ENCODE measurements at places on chromosomes 5 and 9.

DNA sequence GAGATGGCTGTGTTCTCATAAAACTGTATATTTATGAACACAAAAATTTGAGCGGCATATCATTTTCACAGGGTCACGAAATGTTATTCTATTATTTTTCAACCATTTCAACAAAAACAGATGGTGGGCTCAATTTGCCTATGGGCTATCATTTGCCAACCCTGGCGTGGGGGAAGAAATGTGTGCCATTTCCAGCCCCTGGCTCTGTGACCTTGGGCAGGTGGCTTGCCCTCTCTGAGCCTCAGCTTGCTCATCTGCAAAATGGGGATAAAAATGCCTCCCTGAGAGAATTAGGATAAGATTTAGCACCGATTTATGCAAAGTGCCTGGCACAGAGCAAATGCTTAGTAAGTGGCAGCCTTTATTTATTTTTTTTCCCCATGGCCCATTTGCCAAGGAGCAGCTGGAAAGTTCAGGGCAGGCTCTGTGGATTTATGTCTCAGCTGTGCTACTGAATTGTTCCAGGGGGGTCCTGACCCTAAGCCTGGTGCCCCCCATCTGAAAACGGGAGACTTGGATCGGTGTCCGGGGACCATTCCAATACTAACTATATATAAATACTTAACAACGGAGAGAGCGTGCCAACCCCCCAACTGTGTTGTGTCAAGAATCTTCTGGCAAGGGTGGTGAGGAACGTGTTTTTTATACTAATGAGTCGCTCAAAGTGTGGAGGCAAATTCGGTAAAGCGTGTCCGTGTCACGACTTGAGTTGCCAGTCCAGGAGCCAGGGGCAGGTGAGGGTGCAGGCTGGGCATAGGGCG is 34.5 kb downstream of the HRH2 start:
- DNase-seq: no peak

DNA sequence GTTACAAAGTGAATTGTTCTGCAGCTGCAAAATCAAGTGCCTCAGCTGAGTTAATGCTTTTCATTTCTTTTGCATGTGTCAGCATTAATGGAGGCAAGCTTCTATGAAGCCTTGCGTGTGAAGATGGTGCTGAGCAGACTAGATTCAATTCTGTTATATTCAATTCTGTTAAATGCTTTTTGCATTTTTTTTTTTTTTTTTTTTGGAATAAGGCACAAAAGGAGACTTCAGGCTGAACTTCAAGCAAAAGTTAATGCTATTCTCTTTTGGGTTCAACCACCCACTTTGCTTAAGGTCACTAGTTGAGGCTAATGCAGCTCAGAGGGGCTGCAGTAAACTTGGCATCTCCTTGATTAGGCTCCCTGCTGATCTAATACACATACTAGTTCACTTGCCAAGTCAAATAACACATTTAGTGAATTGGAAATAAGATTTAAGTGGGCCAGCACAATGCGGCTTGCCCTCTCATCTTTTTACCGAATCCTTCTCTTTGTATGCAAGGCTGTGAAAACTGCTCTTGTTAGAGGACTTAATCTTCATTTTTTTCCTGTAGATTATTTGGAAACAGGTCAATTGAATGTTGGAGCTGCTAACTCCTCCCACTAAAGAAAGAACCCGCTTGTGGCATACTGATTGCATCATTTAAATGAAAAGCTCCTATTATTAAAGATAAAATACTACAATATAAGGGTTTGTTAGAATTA is 1020.2 kb downstream of the NR2F1-AS1 start:
- DNase-seq: no peak

DNA sequence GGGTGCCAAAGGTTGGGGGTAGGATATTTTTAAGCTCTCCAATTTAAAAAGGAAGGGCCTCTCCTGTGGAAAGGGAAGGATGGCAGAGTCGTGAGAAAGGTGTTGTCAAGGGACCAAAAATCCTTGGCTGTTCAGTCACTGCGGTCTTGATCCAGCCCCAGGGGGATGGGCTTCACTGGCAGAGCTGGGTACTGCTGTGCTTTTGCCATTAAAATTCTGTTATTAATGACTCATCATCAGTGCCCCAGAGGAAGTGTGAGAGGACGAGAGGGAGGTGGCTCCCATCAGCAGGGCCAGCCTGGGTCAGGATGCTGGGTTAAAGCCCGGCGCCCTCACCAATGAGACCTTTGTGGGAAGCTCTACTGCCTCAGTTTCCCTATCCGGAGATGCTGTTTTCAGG is 16.7 kb downstream of the PCDH12 start:
- DNase-seq: no peak

GRCh38 chr9:32954642-32955041 is 46.8 kb downstream of the APTX start:
- DNase-seq: no peak

DNA sequence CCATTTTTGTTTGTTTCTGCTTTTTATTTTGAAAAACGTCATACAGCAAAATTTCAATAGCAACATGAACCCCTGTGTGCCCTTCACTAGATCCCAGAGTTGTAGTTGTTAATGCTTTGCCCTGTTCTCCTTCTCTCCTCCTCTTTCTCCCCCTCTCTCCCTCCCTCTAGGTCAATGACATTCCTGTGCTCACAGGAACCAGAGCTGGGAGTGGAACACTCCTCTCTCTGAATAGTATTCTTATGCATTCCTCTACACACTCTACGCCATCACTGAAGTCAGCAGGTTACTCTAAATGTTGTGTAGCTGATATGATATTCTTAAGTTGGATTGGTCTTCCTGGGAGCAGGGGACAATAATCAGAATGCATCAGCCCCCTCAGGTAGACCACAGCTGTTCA is 243.4 kb downstream of the SYK start:
- no peak for DNase-seq

DNA sequence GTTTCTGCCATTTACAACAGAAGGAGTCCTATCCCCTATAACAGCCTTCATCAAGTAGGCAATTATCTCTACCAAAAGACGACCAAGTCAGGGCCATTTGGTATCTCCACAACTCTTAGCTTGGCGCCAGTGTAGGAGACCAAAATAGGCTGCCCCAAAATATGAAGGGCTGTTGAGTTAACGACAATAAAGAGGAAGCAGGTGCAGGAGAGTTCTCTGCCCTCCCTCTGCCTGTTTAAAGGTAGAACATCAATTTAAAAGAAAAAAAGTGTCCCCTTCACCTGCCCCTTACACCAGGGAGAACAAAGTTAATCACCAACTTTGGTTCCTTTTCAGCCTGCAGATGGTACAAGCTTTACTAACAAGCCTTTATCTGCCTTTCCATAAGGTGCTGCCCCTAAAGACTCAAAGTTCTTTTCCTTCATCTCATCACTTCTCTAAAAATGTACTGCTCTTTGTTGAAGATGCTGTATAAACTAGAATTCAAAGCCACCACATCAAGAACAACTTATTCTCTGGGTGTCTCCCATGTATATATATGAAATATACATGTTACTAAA is 33.3 kb downstream of the PPP1R2B start:
- DNase-seq: no peak

DNA sequence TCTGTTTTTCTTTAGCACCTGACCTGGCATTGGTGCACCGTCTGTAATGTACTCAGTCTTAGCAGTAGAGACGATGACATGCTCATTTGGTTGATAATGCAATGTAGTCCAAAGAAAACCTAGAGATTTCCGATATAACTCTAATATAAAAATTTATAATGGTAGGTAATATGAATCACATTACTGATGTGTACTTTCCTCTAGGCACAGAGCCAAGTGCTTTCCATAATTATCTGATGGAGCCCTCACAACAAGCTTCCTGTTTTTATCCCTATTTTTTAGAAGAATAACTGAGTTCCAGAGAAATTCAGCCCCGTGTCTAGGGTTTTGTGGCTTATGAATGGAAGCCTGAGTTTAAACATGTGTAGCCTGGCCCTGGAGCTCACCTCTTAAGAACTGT is 53.7 kb downstream of the KDM4C start:
- DNase-seq: no peak

DNA sequence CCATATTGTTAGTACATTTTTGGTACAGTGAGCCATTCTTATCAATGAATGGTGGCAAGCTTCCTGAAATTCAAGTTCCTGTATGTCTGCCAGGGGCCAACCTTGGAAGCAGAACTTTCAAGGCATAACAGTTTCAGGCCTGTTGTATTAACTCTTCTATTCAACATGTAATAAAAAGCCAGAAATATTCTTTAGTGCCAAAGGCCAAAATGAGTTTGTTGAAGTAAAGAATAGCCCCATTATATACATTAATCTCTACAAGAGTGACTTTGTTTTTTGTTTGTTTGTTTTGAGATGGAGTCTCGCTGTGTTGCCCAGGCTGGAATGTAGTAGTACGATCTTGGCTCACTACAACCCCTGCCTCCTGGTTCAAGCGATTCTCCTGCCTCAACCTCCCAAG is 321.3 kb downstream of the KDM4C start:
- DNase-seq: no peak

DNA sequence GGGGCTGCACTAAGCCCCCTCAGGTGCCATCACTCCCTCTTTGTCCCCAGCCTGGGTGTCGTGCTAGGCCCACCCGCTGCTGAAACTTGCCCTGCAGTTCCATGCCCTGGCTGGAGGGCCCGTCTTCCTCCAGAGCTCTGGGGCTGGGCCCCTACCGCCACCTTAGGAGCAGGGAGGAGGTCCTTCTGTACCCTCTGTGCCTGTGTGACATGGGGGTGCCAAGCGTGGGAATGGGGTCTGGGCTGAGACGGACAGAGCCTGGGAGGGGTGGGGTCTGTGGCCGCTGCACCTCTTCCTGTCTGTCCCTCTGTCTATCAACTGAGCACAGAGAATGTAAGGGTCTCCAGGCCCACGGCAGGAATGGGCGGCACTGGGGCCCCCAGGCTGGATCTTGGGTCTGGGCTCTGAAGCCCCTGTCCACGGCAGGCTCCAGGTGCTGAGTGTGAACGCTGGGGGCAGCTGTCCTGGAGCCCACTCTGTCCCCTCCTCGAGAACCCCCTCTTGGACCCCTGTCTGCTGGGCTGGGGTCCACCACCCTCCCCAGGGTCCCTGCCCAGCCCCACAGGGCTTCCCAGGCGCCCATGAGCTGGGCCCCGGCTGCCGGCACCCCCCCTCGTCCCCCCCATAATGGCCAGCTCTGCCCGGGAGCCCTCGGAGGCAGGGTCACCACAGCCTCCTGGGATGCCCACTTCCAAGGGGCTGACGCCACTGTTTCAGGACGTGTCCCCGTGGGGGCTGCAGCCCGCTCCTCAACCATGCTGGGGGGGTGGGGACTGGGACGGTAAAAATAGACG is 15.8 kb upstream of the NRARP start:
- no peak for DNase-seq

GRCh38 chr9:7137571-7137970 is 379.8 kb downstream of the KDM4C start:
- DNase-seq: no peak

DNA sequence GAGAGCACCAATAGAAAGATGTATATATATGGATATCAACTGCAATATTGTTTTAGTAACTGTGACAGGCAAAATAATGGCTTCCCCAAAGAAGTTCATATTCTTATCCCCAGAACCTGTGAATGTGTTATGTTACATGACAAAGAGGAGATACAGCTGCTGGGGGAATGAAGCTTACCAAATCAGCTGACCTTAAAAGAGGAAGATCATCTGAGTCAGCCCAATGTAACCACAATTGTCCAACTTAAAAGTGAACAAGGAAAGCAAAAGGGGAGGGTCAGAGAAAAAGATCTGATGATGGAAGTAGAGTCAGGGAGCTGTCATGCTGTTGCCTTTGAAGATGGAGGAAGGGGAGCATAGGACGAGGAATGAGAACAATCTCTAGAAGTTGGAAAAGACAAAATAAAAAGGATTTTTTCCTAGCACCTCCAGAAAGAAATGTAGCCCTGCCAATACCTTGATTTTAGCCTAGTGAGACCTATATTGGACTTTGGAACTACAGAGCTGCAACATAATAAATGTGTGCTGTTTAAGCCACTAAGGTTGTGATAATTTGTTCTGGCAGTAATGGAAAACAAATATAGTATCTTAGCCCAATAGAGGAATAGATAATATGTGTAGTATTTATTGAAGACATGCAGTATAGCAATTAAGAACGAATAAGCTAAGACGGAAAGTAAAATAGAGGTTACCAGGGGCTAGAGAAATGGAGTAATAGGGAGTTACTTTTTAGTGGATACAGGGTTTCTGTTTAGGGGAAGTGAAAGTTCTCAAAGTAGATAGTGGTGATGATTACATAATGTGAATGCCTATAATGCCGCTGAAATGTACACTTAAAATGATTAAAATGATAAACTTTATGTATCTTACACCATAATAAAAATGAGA is 115.9 kb downstream of the PIK3R1 start:
- no peak for DNase-seq

- DNase-seq: no peak
Measured at GRCh38 chr5:149448431-149448830, 69.3 kb upstream of the IL17B start.

- DNase-seq: no peak
Measured at GRCh38 chr5:115072266-115073064, 97.2 kb downstream of the TRIM36 start.

DNA sequence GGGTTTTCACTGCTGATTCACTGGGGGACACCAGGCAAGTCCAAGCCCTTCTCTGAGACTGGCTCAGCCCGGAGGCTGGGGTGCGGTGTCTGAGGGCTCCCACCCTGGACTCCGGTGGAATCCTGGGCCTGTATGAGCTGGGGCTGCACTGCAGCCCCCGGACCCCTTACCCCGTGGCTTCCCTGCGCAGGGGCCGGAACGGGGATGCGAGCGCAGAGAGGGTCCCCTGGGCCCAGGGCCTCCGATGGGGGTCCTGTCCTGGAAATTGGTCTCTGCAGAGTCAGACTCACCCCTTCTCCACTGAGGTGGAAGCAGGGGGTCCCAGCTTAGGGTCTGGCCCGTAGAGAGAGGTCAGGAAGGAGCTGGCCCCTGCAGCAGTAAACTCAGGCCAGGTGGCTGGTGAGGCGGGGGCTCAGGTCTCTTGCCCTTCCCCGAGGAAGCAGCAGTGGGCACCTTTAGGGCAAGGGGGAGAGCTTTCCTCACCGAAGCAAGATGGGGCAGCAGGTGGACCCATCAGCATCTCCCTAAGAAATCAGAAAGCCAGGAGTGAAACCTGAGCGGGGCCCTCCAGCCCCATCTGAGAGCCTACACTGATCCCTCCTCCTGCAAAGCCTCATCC is 1.6 kb upstream of the VAV2 start:
- DNase-seq: no peak

DNA sequence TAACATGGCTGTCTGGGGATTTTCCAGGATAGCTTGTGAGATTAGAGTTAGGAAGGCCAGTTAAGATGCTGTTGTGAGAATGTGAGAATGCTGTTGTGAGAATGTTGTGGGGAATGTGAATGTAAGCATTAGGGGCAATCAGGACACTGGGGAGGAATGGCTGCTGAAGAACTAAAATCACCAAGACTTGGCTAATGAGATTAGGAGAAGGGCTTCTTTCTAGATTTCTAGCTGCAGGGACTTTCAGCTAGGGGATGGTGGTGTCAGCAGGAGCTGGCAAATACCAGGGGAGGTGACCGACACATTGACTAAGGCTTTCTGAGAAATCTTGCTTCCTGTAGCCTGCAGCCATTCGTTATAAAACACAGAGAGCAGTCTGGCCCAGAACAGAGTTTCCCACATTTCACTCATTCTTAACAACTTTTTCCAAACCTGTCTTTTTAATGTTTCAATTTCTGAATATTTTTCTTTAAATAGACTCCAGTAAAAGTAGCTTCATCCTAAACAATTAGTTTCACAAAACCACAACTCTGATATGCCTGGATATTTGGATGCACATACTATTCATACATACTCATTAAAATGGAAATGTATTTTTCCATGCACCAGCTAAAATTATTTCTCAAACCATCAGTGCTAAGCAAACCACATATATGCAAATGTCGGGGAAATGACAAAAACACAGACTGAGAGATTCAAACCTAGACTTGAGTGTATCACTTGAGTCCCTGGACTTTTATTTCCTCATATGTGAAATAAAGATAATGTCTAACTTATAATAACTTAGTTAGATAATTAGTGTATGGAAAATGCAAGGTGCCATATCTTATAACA is 89.3 kb upstream of the TNC start:
- no peak for DNase-seq
